ENCODE measurements at places on chromosomes 16 and 17. TPM values are rescaled to one million over a fixed set of nuclear protein-coding genes. Genes with fewer than 3 reads are reported as not detected.

GRCh38 chr17:65035704-65036103 lies 20.8 kb downstream of the GNA13 start:
- peak overlapping the region; percentile 38 for H3K27ac ChIP-seq
- no peaks in the 10 kb centered on the region for H3K27me3 ChIP-seq

GRCh38 chr16:5328546-5328945 lies 231.0 kb upstream of the EEF2KMT start:
- H3K4me1 ChIP-seq, result no peaks in the 10 kb centered on the region
- H3K4me3 ChIP-seq, result no peak overlapping the region
- H3K27me3 ChIP-seq, result no peaks in the 10 kb centered on the region
- no peak for DNase-seq
- H3K36me3 ChIP-seq, result no peaks in the 10 kb centered on the region

DNA sequence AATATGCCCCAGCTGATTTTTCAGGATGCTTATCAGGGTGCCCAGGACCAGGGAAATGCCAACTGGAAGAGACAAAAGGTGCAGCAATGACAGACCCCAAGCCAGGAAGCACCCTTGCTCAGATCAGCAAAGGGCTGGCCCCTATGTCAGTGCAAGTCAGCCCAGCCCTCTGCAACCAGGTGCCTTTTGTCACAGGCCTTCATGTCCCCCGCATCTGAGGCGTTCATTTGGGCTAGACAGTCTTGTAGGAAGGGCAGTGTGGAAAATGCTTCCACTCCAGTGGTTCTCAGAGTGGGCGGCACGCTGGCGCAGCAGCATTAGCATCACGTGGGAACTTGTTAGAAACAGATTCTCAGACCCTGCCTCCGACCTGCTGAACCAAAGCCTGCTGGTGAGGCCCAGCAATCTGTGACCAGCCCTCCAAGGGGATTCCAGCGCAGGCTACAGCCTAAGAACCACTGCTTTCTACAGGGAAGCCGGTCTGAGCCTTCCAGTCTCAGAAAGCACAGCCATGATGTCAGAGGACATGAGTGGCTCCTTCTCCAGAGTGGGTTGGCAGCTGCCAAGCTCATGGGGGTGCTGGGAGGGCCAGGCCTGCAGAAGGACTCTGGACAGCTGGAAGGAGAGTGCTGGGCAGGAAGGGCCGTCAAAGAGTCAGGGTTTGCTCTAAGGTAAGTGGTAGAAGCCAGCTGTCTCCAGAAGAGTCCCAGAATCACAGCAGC lies 13.1 kb downstream of the SLC47A2 start:
- no peaks in the 10 kb centered on the region for H3K27me3 ChIP-seq
- no peaks in the 10 kb centered on the region for H3K4me1 ChIP-seq
- H3K36me3 ChIP-seq, result no peaks in the 10 kb centered on the region
- H3K4me3 ChIP-seq, result no peak overlapping the region
- H3K27ac ChIP-seq, result no peak overlapping the region
- DNase-seq, result no peak

GRCh38 chr16:84062734-84063640 lies 20.4 kb upstream of the SLC38A8 start:
- no peak overlapping the region for H3K27ac ChIP-seq
- H3K36me3 ChIP-seq, result no peaks in the 10 kb centered on the region
- H3K4me1 ChIP-seq, result no peaks in the 10 kb centered on the region
- DNase-seq, result peak; percentile 39
- no peak overlapping the region for H3K4me3 ChIP-seq

DNA sequence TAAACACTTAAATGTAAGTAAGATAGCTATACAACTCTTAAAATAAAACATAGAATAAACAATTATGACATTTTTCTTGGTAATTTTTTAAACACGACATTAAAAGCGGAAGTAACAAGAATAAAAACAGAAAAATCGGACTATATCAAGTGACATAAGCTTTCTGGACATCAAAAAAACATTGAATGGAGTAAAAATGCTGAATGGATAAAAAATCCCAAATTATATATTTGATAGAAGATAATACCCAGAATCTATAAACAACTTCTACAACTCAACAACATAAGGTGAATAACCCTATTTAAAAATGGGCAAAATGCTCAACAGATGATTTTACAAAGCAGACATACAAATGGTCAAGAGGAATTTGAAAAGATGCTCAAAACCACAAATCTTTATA lies 1866.5 kb downstream of the TP53TG3F start:
- no peak for DNase-seq
- no peak overlapping the region for H3K27ac ChIP-seq
- H3K27me3 ChIP-seq, result no peaks in the 10 kb centered on the region
- H3K4me1 ChIP-seq, result no peaks in the 10 kb centered on the region
- H3K4me3 ChIP-seq, result no peak overlapping the region
- H3K36me3 ChIP-seq, result no peaks in the 10 kb centered on the region

GRCh38 chr17:64022611-64023063 lies 2.2 kb upstream of the ICAM2 start:
- H3K27ac ChIP-seq, result peak overlapping the region; percentile 28
- DNase-seq, result no peak
- H3K36me3 ChIP-seq, result no peaks in the 10 kb centered on the region
- no peak overlapping the region for H3K4me3 ChIP-seq
- peaks cover 9% of the 10 kb centered on the region for H3K4me1 ChIP-seq
- H3K27me3 ChIP-seq, result no peaks in the 10 kb centered on the region

- H3K27ac ChIP-seq, result peak overlapping the region; percentile 66
- no peaks in the 10 kb centered on the region for H3K36me3 ChIP-seq
- no peaks in the 10 kb centered on the region for H3K27me3 ChIP-seq
- H3K4me1 ChIP-seq, result peaks cover 2% of the 10 kb centered on the region
Measured at GRCh38 chr16:75319513-75320411, 68.3 kb upstream of the BCAR1 start.

- peak; percentile 31 for DNase-seq
- H3K4me3 ChIP-seq, result peak overlapping the region; percentile 61
- peaks cover 39% of the 10 kb centered on the region for H3K36me3 ChIP-seq
- H3K27ac ChIP-seq, result peak overlapping the region; percentile 93
- H3K4me1 ChIP-seq, result peaks cover 44% of the 10 kb centered on the region
Measured at GRCh38 chr16:46972429-46973206, 856 bp downstream of the DNAJA2 start.

DNA sequence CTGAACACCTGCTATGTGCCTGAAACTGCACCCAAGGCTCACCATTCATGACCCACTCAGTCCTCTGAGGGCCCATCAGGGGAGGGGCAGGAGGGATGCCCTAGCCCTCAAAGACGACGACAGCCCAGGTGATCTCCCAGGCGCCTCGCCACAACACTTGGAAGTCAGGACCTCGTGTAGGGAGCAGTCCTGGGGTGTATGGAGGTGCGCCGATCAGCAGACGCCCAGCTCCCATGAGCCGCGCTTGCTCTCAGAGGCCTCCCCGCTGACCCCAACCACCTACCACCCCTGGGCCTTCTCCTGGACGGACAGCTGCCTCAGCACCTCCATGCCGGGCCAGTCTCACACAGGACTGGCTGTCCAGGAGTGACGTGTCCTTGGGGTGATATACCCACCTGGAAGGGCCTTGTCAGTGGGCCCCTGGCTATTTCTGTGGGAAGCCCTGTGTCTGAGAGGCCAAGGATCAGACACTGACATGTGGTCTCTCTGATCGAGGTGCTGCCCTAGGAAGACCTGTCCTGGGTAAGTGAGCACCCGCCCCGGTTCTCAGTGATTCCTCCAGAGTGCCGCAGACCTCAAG lies 26.7 kb downstream of the KDM8 start:
- H3K4me1 ChIP-seq, result no peaks in the 10 kb centered on the region
- DNase-seq, result no peak
- no peak overlapping the region for H3K27ac ChIP-seq
- H3K27me3 ChIP-seq, result no peaks in the 10 kb centered on the region
- peaks cover 63% of the 10 kb centered on the region for H3K36me3 ChIP-seq
- H3K4me3 ChIP-seq, result no peak overlapping the region

CACNG4 gene
- total RNA-seq, result 6.0 TPM

WFDC1 gene
- 12.7 TPM for total RNA-seq

IRX6 gene
- 4.6 TPM for total RNA-seq

PRDM7 gene
- not detected for total RNA-seq

Data from left lung (tissue), 14 donors.